ENCODE measurements at places on chromosomes 2 and 18. TPM values are rescaled to one million over a fixed set of nuclear protein-coding genes. Genes with fewer than 3 reads are reported as not detected.

- H3K4me1 ChIP-seq = no peaks in the 10 kb centered on the region
- H3K27ac ChIP-seq = no peak within 1 kb of the TSS
- H3K36me3 ChIP-seq = no peaks in the 10 kb centered on the region
These were observed at the start of gene SYT4 for GRCh38 chr18:43277164-43277600. TSS of gene SYT4 (minus strand) at chr18:43277490. CDS start at chr18:43277281, 209 bp downstream.

DNA sequence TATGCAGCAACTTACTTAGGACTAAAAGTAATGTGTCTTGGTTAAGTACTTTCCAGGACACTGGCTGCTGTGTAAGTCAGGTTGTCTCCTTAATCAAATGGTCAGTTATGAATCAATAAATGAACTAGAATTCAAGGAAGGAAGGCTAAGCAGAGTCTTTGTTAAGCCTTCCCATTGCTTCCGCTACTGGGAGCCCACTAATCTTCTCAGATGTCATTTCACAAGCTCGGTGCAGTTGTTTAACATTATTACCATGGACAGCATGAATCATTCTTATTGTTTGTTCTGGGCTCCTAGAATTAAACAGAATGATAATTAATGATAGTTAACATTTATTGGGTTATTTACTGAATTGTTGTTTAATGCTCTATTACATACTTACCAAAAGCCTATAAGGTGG lies 26.0 kb upstream of the MEIS1 start:
- H3K27me3 ChIP-seq = no peaks in the 10 kb centered on the region
- H3K4me1 ChIP-seq = no peaks in the 10 kb centered on the region
- DNase-seq = no peak
- H3K27ac ChIP-seq = no peak overlapping the region
- no peaks in the 10 kb centered on the region for H3K36me3 ChIP-seq

DNA sequence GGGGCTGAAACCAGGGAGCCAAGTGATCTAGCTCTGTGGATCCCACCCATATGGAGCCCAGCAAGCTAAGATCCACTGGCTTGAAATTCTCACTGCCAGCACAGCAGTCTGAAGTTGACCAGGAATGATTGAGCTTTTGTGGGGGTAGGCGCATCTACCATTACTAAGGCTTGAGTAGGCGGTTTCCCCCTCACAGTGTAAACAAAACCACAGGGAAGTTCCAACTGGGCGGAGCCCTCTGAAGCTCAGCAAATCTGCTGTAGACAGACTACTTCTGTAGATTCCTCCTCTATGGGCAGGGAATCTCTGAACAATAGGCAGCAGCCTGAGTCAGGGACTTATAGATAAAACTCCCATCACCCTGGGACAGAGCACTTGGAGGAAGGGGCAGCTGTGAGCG lies 96.7 kb downstream of the CCDC148 start:
- H3K27ac ChIP-seq = no peak overlapping the region
- H3K4me3 ChIP-seq = no peak overlapping the region
- H3K27me3 ChIP-seq = peaks cover 2% of the 10 kb centered on the region

GRCh38 chr2:240298117-240298790 lies 137.2 kb upstream of the GPC1 start:
- no peaks in the 10 kb centered on the region for H3K36me3 ChIP-seq
- DNase-seq = peak; percentile 1
- no peaks in the 10 kb centered on the region for H3K4me1 ChIP-seq
- no peak overlapping the region for H3K4me3 ChIP-seq

GRCh38 chr2:119416299-119416923 lies 15.2 kb upstream of the TMEM37 start:
- no peaks in the 10 kb centered on the region for H3K4me1 ChIP-seq
- DNase-seq = no peak
- H3K27ac ChIP-seq = no peak overlapping the region
- no peaks in the 10 kb centered on the region for H3K36me3 ChIP-seq

GRCh38 chr2:48760826-48761225 lies 5.3 kb upstream of the LHCGR start:
- H3K36me3 ChIP-seq = no peaks in the 10 kb centered on the region
- H3K27ac ChIP-seq = no peak overlapping the region
- H3K4me1 ChIP-seq = no peaks in the 10 kb centered on the region
- H3K4me3 ChIP-seq = no peak overlapping the region
- DNase-seq = no peak

DNA sequence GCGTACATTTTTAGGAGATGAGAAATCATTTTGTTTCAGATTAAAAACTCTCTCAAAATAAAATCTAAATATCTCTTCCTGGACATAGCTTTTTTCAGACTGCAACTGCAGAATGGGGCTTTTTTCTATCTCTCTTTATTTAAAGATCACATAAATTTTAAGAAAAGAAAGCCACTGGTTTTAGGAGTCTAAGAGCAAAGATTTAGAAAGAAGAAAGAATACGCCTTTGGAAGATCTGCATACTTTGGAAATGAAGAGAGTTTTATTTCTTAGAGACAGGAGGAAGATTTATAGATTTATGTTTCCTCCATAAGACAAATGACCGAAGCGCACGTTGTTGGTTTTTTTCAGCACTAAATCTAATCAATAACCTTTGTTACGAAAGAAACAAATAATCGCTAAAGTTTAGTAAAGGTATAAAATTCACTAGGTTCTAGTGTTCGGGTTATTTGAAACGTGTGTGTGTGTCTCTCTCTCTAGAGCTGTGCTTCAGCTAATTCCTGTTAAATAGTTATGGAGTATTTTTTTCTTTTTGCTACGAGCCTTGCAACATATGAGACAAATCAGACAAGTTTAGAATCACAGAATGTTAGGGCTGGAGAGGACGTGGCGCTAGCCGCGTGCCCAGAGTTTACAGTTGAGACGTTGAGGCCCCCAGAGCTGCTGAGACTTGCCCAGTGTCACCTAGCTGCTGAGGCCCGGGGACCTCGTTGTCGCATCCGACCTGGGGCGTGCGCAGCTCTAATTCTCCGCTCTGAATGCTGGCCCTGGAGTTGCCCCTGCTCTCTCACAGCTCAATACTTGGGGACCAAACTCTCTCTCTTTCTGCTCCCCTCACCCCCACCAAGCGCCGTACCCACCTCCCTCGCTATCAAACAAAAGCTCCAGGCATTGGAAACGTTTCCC lies 69.9 kb downstream of the CTAGE1 start:
- H3K27ac ChIP-seq = no peak overlapping the region
- DNase-seq = no peak
- no peak overlapping the region for H3K4me3 ChIP-seq
- H3K36me3 ChIP-seq = peaks cover 2% of the 10 kb centered on the region

DNA sequence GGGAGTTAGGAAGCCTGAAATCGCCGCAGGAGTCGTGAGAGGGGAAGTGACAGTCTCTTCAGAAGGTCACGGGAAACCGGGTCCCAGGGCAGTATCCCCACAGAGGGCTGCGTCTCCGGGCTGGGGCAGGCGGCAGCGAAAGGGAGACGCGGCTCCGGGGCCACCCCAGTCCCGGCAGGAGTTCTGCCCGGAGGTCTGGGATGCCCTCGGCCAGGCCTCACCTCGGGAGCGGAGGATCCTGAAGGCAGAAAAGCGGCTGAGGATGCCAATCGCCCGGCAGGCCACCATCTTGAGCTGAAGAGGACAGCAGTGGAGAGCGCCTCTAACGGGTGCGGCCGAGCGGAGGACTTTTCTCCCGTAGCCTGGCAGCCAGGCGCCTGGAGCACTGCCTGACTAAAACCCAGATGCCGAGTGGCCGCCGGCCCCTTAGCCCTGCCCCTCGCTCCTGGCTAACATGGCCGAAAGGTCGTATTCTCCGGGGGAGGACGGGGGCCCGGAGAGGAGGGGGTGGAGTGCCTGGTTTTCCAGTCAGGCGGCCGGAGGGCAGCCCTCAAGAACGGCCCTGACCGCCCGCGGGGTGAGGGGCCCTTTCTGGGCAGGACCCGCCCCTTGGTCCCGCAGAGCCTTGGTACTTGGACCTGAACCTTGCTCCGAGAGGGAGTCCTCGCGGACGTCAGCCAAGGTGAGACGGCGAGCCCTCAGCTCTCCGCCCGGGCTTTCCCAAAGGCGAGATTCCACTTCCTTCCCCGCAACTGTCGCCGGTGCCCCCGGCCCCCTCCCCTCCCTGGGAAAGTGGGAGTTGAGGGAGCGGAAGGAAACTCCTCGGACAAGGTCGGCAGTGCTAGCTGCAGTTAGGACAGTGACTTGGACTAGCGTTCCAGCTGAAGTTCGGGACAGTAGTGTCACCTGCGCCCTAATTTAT lies at the start of the genes HADHA and HADHB:
Gene HADHA (minus strand): TSS at position 324 of the 922 bp plus-strand sequence. CDS start 36 bp downstream, at position 288.
Gene HADHB (plus strand): TSS at position 631 of the 922 bp plus-strand sequence. CDS start 9,316 bp downstream, outside the sequence.
- peaks cover 55% of the 10 kb centered on the region for H3K4me1 ChIP-seq
- peak within 1 kb of the TSS; percentile 100 for H3K4me3 ChIP-seq
- H3K27ac ChIP-seq = peak within 1 kb of the TSS; percentile 98
- peaks cover 15% of the 10 kb centered on the region for H3K36me3 ChIP-seq
- DNase-seq = peak; percentile 84

DNA sequence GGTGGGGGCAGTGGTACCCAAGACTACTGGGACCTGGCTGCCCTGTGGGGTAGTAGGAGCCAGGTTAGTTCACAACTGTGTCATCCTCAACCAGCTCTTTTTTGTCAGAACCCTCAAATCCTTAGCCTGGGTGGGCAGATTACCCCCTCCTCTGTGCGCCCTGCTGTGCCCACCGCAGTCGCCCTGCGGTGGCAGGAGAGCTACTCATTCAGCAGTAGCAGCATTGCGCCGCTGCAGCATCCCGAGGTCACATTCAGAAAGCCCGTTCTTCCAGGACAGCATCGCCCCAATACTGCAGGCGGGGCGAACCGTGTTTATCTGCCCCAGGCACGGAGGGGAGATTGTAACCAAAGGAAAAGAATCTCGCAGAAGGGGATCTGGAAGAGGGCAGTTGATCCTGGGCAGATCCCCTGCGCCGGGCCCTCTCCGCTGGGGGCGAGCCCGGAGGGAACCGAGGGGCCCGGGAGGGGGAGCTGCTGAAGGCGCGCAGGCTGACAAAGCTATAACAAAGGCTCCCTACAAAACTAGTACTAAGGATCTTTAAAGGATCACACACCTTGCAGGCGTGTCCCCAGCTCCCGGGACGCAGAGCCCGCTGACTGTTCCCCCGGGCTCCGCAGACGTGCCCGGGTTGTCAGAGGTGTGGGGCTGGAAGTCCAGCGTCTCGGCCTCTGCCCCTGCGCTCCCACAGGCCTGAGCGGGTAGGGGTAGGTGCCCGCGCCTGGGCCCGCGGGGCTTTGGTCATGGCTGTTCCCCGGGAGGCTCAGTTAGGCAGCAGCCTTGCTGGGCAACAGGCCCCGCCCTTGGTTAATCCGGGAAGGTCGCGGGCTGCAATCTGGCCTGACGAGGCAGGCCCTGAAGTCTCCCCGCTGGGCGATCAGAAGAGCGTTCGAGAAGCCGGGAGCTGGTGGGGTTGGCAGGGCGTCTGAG lies 13.2 kb downstream of the POU3F3 start:
- peaks cover 85% of the 10 kb centered on the region for H3K27me3 ChIP-seq
- H3K27ac ChIP-seq = no peak overlapping the region
- H3K36me3 ChIP-seq = peaks cover 1% of the 10 kb centered on the region
- H3K4me1 ChIP-seq = peaks cover 6% of the 10 kb centered on the region

- peak overlapping the region; percentile 33 for H3K4me3 ChIP-seq
- H3K36me3 ChIP-seq = peaks cover 33% of the 10 kb centered on the region
- peak overlapping the region; percentile 80 for H3K27ac ChIP-seq
- peak; percentile 71 for DNase-seq
- H3K27me3 ChIP-seq = peaks cover 4% of the 10 kb centered on the region
These were observed 39.1 kb downstream of the TMEM163 start for GRCh38 chr2:134679745-134680144.

DNA sequence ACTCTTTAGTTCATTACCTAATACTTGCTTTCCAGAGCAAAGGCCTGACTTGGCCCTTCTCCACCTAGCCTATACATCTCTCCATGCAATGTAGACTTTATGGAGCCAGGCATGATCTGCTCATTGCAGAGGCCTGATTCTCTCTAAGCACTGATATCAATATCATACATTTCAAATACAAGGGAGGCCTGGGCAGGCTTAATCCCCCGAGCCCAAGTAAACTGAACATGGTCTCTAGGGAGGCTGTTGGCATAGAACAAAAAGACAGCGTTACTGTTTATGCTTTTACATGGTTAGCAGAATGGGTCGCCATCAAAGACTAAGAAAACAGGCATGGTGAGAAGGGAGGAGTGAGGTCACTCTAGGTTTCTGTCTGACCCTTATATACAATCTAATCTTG lies 695.1 kb downstream of the ZEB2 start:
- no peaks in the 10 kb centered on the region for H3K36me3 ChIP-seq
- no peak overlapping the region for H3K4me3 ChIP-seq
- H3K27me3 ChIP-seq = peaks cover 7% of the 10 kb centered on the region
- DNase-seq = no peak
- no peaks in the 10 kb centered on the region for H3K4me1 ChIP-seq
- H3K27ac ChIP-seq = no peak overlapping the region

- H3K4me3 ChIP-seq = no peak overlapping the region
- no peaks in the 10 kb centered on the region for H3K27me3 ChIP-seq
- no peak for DNase-seq
- H3K27ac ChIP-seq = no peak overlapping the region
These were observed 101.9 kb upstream of the NRP2 start for GRCh38 chr2:205580212-205580987.

GRCh38 chr2:189836644-189837043 lies 52.4 kb downstream of the PMS1 start:
- H3K4me3 ChIP-seq = no peak overlapping the region
- DNase-seq = no peak
- no peaks in the 10 kb centered on the region for H3K27me3 ChIP-seq
- H3K27ac ChIP-seq = no peak overlapping the region
- H3K36me3 ChIP-seq = peaks cover 16% of the 10 kb centered on the region

Gene SPATA3
- not detected for total RNA-seq

Gene LRRTM1
- total RNA-seq = not detected

Gene BCL2L11
- total RNA-seq = 11.4 TPM
